Myocyte (in vitro differentiated cells): ENCODE measurements at places on chromosomes 6 and 20.

GRCh38 chr6:9138936-9139335 lies 703.6 kb upstream of the SLC35B3 start:
- peak; percentile 9 for DNase-seq

GRCh38 chr6:112804638-112805330 lies 457.7 kb downstream of the RFPL4B start:
- DNase-seq = no peak

DNA sequence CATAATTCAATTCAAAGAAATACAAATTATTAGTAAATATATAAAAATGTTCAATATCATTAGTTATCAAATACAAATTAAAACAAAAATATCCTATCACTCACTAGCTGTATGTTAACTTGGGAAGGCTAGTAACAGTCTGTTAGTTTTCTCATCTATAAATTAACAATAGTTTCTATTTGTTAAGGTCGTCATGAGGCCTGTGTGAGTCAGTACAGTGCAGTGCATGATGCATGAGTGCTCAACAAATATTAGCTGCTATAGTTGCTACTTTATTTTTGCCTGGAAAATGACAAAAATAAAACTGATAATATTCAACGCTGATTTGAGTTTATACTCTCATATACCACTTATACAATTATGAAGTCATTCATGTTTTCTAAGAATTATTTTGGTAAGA lies 401.6 kb upstream of the RUNX2 start:
- DNase-seq = no peak

DNA sequence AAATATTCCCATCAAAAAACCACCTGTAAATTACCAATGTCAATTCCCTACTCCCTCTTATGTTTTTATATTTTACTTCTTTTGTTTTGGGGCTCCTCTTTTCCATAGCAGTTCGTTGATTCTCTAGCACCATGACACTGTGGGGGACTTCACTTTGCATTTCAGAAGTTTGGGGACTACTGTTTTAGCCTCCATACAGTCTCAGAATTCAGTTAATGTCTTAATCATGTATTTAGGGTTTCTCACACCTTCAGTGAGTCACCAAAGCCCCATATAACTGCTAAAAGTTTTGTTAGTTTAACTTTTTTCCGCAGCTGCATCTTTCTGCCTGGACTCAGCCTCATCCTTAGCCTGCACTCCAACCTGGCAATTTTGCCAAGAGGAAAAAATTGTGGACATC lies 20.7 kb upstream of the AIG1 start:
- no peak for DNase-seq
